Activated T-helper 17 cell treated with anti-CD3 and anti-CD28 coated beads, Interleukin-2, amount 50 U/mL, for 72 hours (primary cell): ENCODE measurements at places on chromosomes 2 and 18. TPM values are rescaled to one million over a fixed set of nuclear protein-coding genes. Genes with fewer than 3 reads are reported as not detected.

EGR4 gene
- total RNA-seq: 0.11 TPM

DNA sequence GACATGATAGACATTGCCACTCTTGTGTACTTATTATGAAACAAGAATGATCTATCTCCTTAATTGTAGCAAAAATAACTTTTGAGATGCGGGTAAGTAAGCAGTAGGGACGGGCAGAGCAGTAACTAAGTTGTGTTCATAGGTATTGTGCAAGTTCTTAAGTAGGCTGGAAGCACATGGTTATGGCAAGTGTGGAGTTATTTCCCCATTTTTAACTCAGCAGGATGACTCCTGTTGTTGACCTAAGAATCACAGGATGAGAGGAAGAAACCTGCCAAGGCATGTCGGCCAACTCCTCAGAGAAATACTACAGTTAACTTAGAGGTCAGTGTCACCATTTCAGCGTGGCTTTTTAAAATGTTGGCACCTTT is 51.1 kb upstream of the FN1 start:
- no peak for ATAC-seq
- H3K27me3 ChIP-seq: peaks cover 3% of the 10 kb centered on the region
- no peak overlapping the region for H3K27ac ChIP-seq
- H3K4me3 ChIP-seq: no peak overlapping the region

TRIM43 gene
- not detected for total RNA-seq

NAT8 gene
- not detected for total RNA-seq

GRCh38 chr2:100482741-100483140 is 12.5 kb downstream of the NMS start:
- H3K27ac ChIP-seq: no peak overlapping the region
- H3K4me1 ChIP-seq: no peaks in the 10 kb centered on the region
- H3K4me3 ChIP-seq: no peak overlapping the region
- no peak for ATAC-seq
- no peaks in the 10 kb centered on the region for H3K36me3 ChIP-seq
- peaks cover 10% of the 10 kb centered on the region for H3K27me3 ChIP-seq

GRCh38 chr2:236604575-236605344 is 35.1 kb downstream of the ACKR3 start:
- no peaks in the 10 kb centered on the region for H3K36me3 ChIP-seq
- H3K27me3 ChIP-seq: peaks cover 26% of the 10 kb centered on the region
- no peak overlapping the region for H3K4me3 ChIP-seq
- no peak for ATAC-seq

PAIP2B gene
- total RNA-seq: 1.3 TPM

RMDN2 gene
- total RNA-seq: 1.4 TPM

RTP5 gene
- not detected for total RNA-seq

SIX3 gene
- not detected for total RNA-seq

DNA sequence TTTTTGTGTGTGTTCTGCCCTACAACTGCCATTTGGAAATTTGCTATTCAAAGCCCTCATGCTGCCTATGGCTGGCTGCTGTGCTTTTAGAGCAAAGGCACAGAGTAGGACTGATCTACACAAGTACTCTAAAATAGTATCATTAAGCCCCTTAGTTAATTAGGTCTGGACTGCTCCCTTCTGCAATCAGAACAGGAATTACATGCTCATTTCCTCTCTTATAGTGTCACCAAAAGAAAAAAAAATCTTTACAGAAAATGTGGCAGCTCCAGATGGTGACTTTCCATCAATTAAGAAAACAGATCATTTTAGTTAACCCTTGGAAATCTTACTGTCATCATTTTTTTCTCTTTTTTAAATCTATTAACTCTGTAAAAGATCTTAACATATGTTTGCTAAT is 337.5 kb downstream of the RIT2 start:
- ATAC-seq: no peak
- H3K36me3 ChIP-seq: no peaks in the 10 kb centered on the region
- H3K27ac ChIP-seq: no peak overlapping the region
- H3K4me3 ChIP-seq: no peak overlapping the region
- no peaks in the 10 kb centered on the region for H3K4me1 ChIP-seq

DCDC2C gene
- total RNA-seq: not detected

- peaks cover 64% of the 10 kb centered on the region for H3K4me1 ChIP-seq
- H3K36me3 ChIP-seq: peaks cover 86% of the 10 kb centered on the region
- no peak for ATAC-seq
- H3K4me3 ChIP-seq: peak overlapping the region; percentile 100
- peak overlapping the region; percentile 100 for H3K27ac ChIP-seq
- no peaks in the 10 kb centered on the region for H3K27me3 ChIP-seq
These were observed 3.6 kb downstream of the ZAP70 start for GRCh38 chr2:97716695-97717612.

DNA sequence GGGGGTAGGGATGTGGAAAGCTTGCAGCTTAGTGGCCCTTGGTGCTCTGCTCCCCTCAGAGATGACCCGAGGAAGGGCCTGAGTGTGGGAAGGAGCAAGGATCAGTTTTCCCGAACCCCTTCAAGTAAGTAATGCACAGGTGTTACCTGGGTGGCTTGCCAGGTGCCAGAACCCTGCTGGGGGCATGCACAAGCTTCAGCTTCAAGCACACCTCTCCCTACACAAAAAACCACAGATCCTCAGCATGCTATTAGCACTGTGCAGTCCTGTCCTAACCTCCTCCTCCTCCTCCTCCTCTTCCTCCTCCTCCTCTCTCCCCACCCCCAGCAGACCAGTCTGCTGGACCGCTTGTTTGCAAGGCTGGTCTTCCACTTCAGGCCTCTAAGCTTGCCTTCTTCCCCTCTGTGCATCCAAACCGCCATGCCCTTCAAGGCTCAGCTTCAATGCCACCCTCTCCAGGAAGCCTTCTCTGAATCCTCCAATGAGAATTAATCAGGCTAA is 114.8 kb downstream of the ACAA2 start:
- H3K4me3 ChIP-seq: no peak overlapping the region
- no peaks in the 10 kb centered on the region for H3K27me3 ChIP-seq
- no peaks in the 10 kb centered on the region for H3K36me3 ChIP-seq

DNA sequence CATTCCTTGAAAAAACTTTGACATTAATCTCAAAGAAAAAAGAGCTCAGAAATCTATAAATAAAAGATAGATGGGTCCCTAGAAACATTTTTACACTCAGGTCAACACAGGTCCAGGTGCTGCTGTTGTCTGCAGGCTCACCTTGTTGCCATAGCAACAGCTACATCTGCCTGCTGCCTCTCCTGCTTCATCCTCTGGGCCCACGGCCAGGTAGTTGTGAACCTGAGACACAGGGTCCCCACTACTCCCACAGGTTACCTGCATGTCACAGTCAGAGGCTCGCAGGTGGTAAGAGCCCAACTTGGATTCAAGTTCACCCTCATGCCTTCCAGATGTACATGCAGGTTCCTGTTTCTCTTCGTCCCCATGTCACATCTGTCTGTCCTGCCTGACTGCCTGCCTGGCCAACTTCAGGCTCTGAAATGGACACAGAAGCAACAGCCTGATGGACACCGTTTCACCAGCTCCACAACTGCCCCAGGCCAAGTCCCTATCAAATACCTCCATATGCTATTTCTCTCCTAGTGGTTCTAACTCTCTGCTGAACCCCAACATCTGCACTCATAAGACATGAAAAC is 88.3 kb upstream of the SALL3 start:
- no peak for ATAC-seq
- H3K27ac ChIP-seq: no peak overlapping the region
- H3K4me3 ChIP-seq: no peak overlapping the region
- H3K36me3 ChIP-seq: no peaks in the 10 kb centered on the region
- H3K27me3 ChIP-seq: peaks cover 5% of the 10 kb centered on the region
- no peaks in the 10 kb centered on the region for H3K4me1 ChIP-seq

ANKRD44 gene
- total RNA-seq: 131 TPM

- no peaks in the 10 kb centered on the region for H3K4me1 ChIP-seq
- no peaks in the 10 kb centered on the region for H3K36me3 ChIP-seq
- no peak overlapping the region for H3K27ac ChIP-seq
- H3K4me3 ChIP-seq: no peak overlapping the region
These were observed 87.7 kb downstream of the TGOLN2 start for GRCh38 chr2:85240055-85240454.

SATB2 gene
- total RNA-seq: not detected

GRCh38 chr2:60554074-60554645 is 706 bp upstream of the BCL11A start:
- peaks cover 6% of the 10 kb centered on the region for H3K36me3 ChIP-seq
- no peak overlapping the region for H3K27ac ChIP-seq
- peak overlapping the region; percentile 74 for H3K4me3 ChIP-seq
- peaks cover 12% of the 10 kb centered on the region for H3K4me1 ChIP-seq
- H3K27me3 ChIP-seq: peaks cover 44% of the 10 kb centered on the region
- no peak for ATAC-seq

DNA sequence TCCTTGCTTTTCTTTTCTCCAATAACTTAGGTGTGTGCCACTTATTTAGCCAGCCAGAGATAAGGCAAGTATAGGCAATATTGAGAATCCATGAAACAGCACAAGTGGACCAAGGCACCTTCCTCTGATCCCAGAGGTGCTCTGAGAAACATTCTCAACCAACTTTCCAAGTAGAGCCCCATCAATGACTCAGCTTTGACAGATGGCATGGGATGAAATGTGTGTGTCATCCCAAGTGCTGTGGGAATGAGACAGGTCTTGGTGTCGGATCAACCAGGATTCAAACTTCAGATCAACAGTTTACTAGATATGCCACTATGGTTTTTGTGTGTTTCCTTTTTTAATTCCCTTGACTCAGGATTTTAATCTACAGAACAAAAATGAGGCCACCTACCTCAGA is 164.0 kb downstream of the GRB14 start:
- H3K4me3 ChIP-seq: no peak overlapping the region
- ATAC-seq: no peak

CBLN2 gene
- total RNA-seq: not detected

- ATAC-seq: peak; percentile 79
- H3K36me3 ChIP-seq: no peaks in the 10 kb centered on the region
These were observed 9.3 kb upstream of the THADA start for GRCh38 chr2:43605079-43605655.

- no peak overlapping the region for H3K27ac ChIP-seq
- peaks cover 70% of the 10 kb centered on the region for H3K27me3 ChIP-seq
- H3K36me3 ChIP-seq: peaks cover 10% of the 10 kb centered on the region
- peak overlapping the region; percentile 23 for H3K4me3 ChIP-seq
- H3K4me1 ChIP-seq: peaks cover 11% of the 10 kb centered on the region
- ATAC-seq: no peak
These were observed 1.5 kb downstream of the RAX start for GRCh38 chr18:59271606-59272220.

DNA sequence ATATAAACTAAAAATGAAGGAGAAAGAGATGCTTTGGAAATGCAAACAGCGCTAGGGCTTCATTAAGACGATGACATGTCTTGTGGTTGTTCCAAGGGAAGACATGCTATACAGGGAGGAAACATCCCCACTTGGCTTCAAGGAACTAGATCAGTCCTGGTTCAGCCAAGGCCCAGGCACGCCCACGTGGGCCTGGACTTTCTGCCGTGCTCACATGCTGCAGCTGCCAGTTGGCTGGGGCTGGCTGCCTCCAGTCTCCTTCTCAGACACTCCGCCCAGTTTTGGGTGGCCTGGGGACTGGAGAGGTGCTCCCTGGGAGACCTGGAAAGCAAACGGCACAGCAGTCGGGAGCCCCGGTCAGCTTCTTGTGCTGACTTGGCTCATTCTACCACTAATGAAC is 109.6 kb downstream of the GLI2 start:
- H3K4me3 ChIP-seq: no peak overlapping the region
- ATAC-seq: no peak
- peaks cover 10% of the 10 kb centered on the region for H3K27me3 ChIP-seq
- no peaks in the 10 kb centered on the region for H3K36me3 ChIP-seq
- H3K27ac ChIP-seq: no peak overlapping the region

BOLL gene
- not detected for total RNA-seq

DNA sequence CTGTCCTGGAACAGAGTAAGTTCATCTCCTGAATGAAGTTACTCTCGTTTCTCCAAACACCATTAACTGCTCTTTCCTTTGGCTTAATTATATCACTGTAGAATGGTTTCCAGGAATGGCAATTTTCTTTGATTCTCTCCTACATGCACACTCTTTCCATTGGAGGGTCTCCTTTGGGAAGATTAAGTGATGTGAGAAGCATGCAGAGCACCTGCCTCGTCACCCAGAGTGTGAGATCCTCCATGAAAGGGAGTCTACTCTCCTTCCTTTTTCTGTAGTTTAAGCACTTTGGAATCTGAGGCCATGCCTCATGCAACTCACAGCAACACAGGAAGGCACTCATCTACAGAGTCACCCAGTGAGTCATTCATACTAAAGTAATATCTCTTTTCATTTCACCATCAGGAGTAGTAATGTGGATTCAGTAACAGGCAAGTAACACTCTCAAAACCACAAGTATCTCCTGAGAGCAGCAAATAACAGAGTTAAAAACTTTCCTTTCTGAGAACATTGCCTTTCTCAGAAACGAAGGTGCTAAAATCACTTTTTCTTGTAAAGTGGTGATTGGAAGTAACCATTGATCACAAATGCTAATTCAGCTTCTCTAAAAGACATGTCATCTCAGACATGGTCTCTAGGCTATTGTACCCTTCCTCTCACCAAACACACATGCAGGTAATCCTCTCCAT is 52.8 kb upstream of the IL1RL1 start:
- H3K27me3 ChIP-seq: no peaks in the 10 kb centered on the region
- H3K4me1 ChIP-seq: peaks cover 26% of the 10 kb centered on the region
- peak; percentile 98 for ATAC-seq
- H3K4me3 ChIP-seq: peak overlapping the region; percentile 63
- no peaks in the 10 kb centered on the region for H3K36me3 ChIP-seq

- H3K27me3 ChIP-seq: no peaks in the 10 kb centered on the region
- no peaks in the 10 kb centered on the region for H3K36me3 ChIP-seq
- no peak overlapping the region for H3K27ac ChIP-seq
- no peak overlapping the region for H3K4me3 ChIP-seq
- no peaks in the 10 kb centered on the region for H3K4me1 ChIP-seq
These were observed 343.8 kb downstream of the CYRIA start for GRCh38 chr2:16321872-16322271.

DNA sequence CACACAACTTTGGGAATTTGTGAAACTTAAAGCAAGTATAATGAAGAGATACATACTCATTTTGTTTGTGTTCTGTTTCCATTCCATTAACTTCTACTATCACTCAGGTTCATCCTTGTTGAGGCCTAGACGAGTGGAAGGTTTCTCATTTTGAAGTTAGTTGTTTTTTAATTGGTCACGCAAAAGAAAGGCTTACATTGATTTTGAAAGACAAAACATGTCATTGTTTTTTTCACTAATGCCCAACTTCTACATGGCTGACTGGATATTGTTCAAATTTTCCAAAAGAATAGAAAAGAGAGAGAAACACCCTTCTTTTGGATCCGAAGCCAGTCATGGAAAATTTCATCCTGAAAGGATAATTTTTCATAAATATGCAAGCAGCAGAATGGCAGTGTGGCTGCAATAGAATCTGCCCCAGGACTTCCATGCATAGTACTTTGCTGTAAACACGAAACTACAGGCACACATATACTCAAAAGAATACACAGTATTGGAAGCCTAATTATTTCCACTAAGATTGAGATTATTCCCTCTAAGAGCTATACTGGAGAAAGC is 27.4 kb downstream of the PRKCE start:
- H3K4me3 ChIP-seq: no peak overlapping the region
- no peaks in the 10 kb centered on the region for H3K36me3 ChIP-seq
- ATAC-seq: no peak
- no peaks in the 10 kb centered on the region for H3K4me1 ChIP-seq
- no peak overlapping the region for H3K27ac ChIP-seq

NYAP2 gene
- total RNA-seq: 0.19 TPM

FAM161A gene
- total RNA-seq: 9.8 TPM
